ENCODE measurements at places on chromosomes 1 and 21.

DNA sequence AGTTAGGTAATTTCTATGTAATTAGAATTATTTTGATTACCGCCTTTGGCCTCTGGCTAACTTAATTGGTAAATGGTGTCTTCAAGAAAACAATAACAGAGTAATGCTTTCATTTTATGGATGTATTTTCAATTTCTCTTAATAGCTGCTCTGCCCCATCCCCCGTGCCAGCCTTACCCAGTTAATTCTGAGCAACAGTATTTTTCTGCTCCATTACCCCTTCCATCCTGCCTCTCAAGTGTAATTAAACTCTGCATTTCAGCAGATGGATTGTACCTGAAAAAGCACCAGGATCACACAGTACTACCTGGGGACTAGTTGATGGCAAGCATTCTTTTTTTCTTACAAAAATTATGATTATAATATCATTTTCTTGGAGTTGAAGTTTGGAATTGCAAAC is 104.2 kb downstream of the KIAA0319L start:
- no peak for DNase-seq

- no peak for DNase-seq
Measured at GRCh38 chr1:235470741-235471439, 33.4 kb downstream of the B3GALNT2 start.

- no peak for DNase-seq
Measured at GRCh38 chr1:145886390-145886789, 724 bp upstream of the ANKRD35 start.

- no peak for DNase-seq
Measured at GRCh38 chr1:153342178-153342577, 6.5 kb downstream of the PGLYRP4 start.

GRCh38 chr1:219445864-219446263 is 167.0 kb downstream of the ZC3H11B start:
- no peak for DNase-seq

GRCh38 chr1:167499664-167500101 is 18.6 kb downstream of the CD247 start:
- DNase-seq: no peak

All from NCI-H774 (cell line).